Stomach (tissue), 19 donors: ENCODE measurements at places on chromosomes 5 and 9. TPM values are rescaled to one million over a fixed set of nuclear protein-coding genes. Genes with fewer than 3 reads are reported as not detected.

Gene OSTF1
- polyA plus RNA-seq = 52.7 TPM

Gene CDKN2AIPNL
- 49.7 TPM for polyA plus RNA-seq

Gene STPG3
- polyA plus RNA-seq = not detected

Gene LYRM7
- polyA plus RNA-seq = 3.5 TPM

Gene PCAT7
- 0.46 TPM for polyA plus RNA-seq

Gene GAPVD1
- polyA plus RNA-seq = 4.5 TPM

Gene MARCOL
- not detected for polyA plus RNA-seq

Gene PCDHB2
- 0.61 TPM for polyA plus RNA-seq

Gene ZDHHC11B
- 11.5 TPM for polyA plus RNA-seq

Gene OR1J2
- not detected for polyA plus RNA-seq

Gene PROP1
- not detected for polyA plus RNA-seq

Gene STK32A
- polyA plus RNA-seq = 0.62 TPM

Gene COMMD10
- polyA plus RNA-seq = 16.7 TPM

Gene DIRAS2
- polyA plus RNA-seq = 0.44 TPM

Gene GPX8
- polyA plus RNA-seq = 4.3 TPM

Gene TBC1D9B
- 44.5 TPM for polyA plus RNA-seq

Gene NXNL2
- polyA plus RNA-seq = 1.1 TPM

Gene IL5
- not detected for polyA plus RNA-seq

Gene NUTM2G
- polyA plus RNA-seq = not detected

Gene DOCK8
- polyA plus RNA-seq = 3.3 TPM

Gene SAXO1
- not detected for polyA plus RNA-seq

Gene LCN9
- polyA plus RNA-seq = not detected

Gene SLC6A19
- not detected for polyA plus RNA-seq

Gene CA9
- polyA plus RNA-seq = 541 TPM

Gene SPINK4
- 19.1 TPM for polyA plus RNA-seq
